ENCODE measurements at places on chromosomes 5 and 9.
A peak's percentile ranks its signal among the peaks of the same experiment; 100 is the strongest.

DNA sequence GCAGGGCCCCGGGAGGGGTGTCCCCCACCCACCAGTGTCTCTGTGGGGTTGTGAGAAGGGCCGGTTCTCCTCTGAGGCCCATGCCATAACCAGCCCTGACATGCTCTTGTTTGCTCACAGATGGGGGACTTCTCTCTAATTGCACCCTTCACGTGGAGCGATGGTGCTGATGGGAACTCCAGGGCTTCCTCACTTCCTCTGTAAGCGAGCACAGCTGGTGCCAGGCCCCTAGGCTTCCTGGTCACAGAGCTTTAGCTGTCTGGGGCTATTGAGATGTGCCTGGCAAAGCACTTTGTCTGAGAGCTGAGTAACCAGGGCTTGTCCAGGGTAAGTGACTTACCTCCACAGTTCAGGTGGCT is 36.4 kb downstream of the PHF2 start:
- DNase-seq = no peak

DNA sequence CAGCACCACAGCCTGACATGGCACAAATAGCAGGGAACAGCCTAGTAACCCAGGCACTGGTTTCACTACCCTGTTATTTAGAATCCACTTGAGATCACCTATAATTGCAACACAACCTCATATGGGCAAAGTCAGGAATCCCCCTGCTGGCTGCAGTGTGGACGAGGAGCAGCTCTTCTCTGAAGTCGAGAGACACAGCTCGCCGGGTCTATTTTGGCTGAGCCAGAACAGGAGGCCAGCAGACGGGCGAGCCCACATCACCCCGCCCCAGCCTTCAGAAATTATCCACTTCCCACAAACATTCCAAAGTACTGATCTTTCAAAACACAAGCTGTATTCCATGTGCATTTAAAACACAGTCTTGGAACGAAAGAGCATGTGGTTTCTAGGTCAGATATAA is 179.0 kb downstream of the ROR2 start:
- DNase-seq = no peak

GRCh38 chr5:159493696-159494095 is 163.4 kb upstream of the IL12B start:
- no peak for DNase-seq

DNA sequence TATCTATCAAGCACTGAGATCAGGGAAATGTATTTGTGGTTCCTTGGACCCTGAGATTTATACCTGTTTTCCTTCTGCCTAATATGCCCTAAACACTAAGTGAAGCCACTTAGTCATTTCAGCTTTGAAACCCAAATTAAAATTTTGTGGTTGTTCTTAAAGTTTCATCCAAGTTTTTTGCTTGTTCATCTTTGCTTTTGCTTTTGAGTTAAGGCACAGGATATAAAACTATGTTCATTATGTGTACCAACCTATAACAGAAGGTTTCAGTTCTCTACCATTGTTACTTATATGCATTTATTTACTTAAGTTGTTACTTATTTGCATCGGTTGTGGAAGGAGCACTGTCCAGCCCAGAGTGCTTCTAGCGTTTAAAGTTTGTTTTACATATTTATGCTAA is 382.3 kb downstream of the PTPRD start:
- no peak for DNase-seq

DNA sequence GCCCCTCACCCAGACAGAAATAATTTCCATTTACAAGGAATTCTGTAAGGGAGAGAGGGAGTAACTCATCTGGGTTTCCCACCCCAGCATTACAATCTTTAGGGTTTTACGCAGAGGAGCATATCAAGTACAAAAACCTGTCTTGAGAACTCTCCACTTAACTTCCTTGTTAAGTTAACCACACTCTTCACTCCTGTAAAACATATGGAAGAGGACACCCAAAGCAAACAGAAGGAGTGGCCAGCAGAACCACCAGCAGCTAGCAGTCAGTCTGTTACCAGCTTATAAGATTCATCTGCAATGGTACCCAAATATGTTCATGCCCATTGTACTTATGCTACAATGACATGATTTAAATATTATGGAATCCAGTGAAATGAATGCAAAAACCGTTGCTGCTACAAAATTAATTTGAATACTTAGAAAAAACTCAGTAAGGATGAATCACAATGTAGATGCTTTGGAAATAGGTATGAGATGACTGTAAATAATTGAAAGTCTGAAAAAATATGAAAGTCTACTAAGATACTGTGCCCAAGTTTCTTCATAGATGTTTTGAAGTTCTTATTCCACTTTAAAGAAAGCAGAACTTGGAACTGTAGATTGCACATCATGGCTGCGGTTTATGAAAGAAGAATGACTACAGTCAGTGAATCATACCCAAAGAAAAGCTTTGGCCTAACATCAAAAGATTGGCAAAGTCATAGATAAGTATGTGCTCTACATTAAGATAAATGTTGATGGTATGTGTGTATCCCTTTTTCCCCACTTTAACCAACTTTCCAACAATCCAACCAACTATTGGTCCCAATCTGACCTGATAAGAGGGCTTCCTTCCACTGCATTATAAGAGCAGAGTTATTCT is 233.6 kb downstream of the ACTL7B start:
- no peak for DNase-seq

GRCh38 chr9:79193001-79193400 is 378.8 kb upstream of the TLE4 start:
- no peak for DNase-seq

DNA sequence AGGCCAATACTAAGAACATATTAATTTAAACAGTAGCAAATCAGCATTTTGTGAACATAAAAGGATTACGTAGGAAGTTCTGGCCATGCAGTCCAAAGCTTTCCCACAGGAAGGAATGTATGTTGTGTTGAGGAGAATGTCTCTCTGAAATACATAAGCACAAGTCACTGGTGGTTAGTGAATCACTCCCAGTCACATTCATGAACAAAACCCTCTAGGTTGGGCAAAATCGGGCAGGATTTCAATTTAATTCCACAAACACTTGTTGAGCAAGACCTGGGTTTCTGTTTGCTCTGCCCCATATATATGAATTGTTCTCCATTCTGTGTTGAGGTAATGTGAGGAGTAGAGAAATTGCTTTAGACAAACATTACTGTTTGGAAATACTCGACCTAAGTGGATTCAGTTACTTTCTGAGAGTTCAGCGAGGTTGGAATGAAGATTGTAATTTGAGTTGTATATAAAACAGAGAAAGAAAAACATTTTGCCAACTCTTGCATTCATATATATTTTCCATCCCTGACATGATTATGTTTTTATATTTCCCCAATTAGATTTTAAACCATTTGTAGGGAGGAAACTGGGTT is 127.6 kb upstream of the RPS23 start:
- DNase-seq = no peak

DNA sequence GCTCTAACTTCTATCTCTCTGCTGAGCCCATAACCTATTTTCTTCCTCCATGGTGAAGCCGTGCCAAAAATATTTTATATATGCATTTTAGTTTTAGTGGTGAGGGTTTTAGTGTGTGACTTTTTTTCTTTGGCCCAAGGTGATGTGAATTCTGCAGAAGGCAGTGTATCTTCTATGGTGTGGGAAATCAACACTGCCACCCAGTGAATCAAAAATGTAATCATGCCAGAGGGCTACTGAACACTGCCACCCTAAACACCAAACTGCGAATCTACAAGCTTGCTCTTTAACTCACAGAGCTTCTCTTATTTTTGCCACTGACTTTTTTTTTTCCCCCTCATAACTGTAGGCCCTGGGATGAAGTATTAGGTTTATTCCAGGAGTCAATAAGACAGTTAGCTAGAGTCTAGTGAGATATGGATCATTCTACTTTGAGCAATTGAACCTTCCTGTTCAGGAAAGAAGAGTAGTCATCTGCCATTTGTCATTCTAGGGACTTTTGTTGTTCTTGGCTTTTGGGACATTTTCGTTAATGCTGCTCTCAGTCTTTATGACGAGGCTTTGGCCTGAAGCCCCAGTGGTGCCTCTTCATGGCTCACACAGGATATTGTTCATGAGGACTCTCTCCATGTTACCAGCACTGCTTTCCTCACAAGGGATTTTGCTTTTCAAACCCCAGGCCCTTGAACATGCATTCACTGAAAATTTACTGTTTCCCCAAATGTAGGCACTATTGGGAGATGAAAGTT is 53.1 kb downstream of the C7 start:
- no peak for DNase-seq

DNA sequence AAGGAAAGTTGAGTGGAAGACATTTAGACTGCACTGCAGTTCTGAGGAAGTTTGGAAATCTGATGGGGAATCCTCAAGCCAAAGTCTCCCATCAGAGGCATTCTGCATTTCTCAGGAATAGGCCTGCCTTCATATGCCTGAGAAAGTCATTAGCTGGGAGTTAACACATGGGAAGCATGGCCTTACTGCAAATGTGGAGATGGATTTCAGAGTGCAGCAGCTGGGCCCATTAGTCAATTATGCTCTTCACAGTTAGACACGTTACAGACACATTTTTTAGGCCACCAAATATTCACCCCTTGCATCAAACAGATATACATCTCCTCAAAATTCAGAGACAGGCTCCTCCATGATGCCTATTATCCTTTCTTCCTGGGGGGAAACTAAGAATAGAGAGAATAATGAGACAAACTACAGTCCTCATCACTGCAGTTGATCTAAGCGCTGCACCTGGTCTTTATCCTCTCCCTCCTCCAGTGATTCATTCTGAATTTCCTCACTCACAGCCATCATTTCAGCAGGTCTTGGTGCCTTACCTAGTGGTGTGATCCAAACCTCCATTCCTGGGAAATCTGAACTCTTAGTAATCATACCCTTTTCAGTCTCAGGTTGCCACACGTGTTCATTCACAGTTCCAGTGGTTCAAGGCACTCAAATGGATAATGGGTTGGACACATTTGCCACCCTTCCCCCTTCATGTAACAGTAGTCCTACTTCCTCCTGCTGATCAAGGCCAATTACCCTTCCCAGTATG is 47.9 kb upstream of the PPP2CA start:
- no peak for DNase-seq

GRCh38 chr5:99449786-99450185 is 521.0 kb upstream of the CHD1 start:
- DNase-seq = no peak

GRCh38 chr5:150438873-150439546 is 10.5 kb downstream of the RPS14 start:
- no peak for DNase-seq

- DNase-seq = no peak
These were observed 9.7 kb downstream of the RASA1 start for GRCh38 chr5:87277279-87277835.

DNA sequence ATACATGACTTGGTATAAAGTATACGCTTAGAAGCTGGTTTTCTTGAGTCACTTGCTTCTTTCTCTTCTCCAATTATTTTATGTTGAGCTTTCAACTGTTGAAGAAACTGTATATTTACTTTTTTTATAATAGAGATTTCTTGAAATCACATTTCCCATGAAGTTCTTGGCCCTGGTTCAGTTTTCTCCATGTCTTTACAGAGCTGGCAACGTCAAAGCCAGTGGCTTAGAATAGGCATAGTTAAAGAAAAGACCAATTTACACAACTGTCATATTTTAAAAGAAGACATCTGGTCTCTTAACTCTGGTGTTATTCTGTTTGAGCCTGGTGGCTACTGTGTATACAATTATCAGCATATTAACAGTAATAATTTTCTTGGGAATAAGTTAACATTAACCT is 1249.3 kb downstream of the CDH12 start:
- no peak for DNase-seq

DNA sequence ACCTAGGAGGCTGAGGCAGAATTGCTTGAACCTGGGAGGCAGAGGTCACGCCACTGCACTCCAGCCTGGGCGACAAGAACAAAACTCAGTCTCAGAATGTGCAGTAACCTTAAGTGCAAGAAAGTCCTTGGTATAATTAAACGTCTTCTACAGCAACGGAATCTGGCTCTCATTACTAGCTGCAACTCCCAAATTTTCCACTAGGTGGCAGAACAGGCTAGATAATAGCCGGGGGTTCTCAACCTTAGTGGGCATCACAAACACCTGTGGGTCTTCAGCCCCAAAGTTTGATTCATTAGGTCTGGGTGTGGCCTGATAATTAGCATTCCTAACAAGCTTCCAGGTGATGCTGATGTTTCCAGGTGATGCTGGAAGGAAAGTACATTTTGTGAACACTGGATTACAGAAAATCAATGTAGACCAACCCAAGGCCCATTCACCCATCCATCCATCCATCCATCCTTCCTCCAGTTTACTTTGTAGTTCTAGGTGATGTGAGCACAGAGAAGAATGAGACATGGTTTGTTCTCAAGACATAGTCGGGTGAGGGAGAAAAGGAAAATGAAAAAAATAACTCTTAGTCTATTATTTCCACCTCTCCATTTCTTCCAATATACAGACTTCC is 37.3 kb downstream of the FBXW2 start:
- peak; percentile 10 for DNase-seq

DNA sequence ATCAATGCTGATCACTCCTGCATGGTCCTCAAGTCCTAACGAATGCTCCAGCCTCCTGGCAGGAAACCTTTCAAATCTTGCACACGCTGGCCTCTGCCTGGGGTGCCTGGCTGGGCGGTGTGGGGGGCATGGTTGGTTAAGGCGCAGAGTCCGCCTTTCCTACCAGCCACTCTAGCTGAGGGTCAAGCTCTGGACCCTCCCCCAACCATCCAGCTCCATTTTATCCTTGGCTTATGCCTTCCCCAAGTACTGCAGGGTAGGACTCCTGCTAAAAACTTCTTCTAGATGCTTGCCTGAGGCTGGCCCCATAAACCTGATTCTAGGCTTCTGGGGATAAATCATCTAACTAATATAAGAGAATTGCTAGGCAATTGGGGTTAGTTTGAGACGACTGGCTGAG is 808 bp upstream of the MVB12B start:
- DNase-seq = no peak

- DNase-seq = no peak
These were observed 916.2 kb upstream of the DMAC1 start for GRCh38 chr9:8715788-8716187.

DNA sequence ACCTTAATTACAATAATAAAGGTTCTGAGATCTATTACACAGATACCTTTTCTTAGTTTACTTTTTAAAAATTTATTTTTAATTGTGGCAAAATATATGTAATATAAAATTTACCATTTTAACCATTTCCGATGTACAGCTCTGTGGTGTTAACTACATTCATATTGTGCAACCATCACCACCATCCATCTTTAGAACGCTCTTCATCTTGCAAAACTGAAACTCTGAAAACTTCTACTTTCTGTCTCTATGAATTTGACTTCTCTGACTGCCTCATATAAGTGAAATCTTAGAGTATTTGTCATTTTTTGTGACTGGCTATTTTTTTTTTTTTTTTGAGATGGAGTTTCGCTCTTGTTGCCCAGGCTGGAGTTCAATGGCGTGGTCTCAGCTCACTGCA is 26.8 kb downstream of the WWC1 start:
- no peak for DNase-seq

DNA sequence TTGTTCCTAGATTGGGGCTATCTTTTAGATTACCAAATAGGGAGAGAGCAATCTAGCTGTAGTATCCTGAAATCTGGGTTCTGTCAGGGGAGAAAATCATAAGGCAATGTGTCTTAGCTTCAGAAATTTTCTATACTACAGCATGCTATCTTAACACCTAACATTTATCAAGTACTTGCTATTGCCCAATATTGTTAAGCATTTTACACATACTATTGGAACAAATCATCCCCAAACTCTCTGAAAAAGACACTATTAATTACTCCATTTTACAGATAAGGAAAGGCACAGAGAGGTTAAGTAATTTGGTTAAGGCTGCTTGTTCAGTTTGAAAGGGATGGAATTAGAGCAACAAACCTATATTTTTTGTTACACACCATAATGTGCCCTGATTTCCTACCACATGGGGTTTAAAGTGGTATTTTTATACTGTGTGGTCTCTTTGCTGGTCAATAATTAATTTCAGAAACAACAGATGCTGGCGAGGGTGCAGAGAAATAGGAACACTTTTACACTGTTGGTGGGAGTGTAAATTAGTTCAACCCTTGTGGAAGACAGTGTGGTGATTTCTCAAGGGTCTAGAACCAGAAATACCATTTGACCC is 57.2 kb upstream of the RIC1 start:
- no peak for DNase-seq
